ENCODE measurements at places on chromosomes 2 and 18.

DNA sequence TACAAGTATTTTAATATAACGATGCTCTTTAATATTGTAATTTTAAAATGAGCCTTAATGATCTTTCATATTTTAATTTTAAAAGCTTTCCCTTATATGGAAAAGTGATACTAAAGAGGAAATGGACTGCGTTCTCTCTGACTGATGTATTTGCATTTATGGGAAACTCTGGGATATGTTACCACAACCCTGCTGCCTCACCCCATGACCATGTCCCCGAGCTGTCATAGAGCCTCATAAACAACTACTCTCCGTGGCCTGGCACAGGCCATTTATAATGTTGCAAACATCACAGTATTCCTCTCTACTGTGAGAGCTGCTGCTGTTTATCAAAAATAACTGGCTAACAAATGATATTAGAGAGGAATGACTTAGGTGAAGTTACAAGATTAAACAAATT, 75.8 kb upstream of the SEC11C start:
- DNase-seq, result no peak

DNA sequence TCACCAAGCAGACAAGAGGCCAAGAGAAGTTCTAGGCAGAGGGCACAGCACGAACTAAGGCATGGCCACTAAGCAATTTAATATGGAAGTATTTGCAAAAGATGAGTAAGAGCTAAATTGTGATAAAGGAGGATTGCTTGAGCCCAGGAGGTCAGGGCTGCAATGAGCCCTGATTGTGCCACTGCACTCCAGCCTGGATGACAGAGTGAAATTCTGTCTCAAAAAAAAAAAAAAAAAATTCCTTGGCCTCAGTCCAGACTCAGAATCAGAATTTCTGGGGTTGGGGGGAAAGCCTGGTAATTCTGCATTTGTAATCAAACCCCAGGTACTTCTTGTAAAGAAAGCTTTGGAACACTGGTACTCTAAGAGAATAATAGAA, 46.8 kb upstream of the RTN4 start:
- no peak for DNase-seq

GRCh38 chr2:239186516-239187357, 214.1 kb downstream of the HDAC4 start:
- DNase-seq, result no peak

- no peak for DNase-seq
These were observed 3.6 kb downstream of the LGALSL start for GRCh38 chr2:64457524-64457923.

All from stimulated activated CD8-positive, alpha-beta memory T cell treated with anti-CD3 and anti-CD28 coated beads, Interleukin-4, amount 100 ng/mL, for 1 hour (primary cell).